Activated effector memory CD4-positive, alpha-beta T cell treated with anti-CD3 and anti-CD28 coated beads, Interleukin-2, amount 50 U/mL, for 16 hours (primary cell): ENCODE measurements at places on chromosomes 6 and 20.

DNA sequence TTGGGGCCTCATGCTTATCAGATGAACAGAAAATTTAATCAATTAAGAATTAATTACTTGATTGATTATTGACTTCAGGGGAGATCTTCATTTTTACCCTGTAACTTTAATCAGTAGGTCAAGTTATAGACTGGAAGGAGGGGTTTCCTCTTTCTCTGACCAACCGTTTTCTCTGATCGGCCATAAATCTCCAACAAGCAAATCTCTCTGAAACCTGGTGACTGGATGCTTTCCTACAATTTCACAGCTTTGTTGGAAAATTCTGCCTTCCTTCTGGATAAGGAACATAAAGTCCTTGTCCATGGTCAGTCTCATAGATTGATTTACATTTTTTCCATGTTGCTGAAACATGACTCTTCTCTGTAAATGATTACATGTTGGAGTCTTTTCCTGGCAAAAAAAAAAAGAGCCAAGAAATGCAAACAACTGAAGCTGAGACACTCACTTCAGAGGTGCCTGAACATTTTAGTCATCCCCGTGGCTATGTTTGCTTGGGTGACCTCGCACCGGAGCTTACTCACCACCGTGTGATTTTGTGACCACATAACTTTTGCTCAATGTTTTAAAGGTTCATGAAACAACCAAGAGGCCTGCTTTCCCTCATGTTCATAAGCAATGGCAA, 31.0 kb downstream of the IRF4 start:
- DNase-seq: peak; percentile 83

GRCh38 chr6:16740097-16740496, 21.2 kb downstream of the ATXN1 start:
- DNase-seq: no peak

- DNase-seq: peak; percentile 43
These were observed 77.2 kb downstream of the SSR1 start for GRCh38 chr6:7235712-7236305.

DNA sequence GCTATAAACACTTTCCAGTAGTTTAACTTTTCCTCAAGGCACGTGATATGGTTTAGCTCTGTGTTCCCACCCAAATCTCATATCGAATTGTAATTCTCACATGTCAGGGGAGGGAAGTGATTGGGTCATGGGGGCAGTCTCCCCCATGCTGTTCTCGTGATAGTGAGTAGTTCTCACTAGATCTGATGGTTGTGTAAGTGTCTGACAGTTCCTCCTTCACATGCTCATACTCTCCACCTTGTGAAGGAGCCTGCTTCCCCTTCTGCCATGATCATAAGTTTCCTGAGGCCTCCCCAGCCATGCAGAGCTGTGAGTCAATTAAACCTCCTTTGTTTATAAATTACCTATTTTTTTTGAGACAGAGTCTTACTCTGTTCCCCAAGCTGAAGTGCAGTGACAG, 127.9 kb downstream of the DTNBP1 start:
- no peak for DNase-seq

DNA sequence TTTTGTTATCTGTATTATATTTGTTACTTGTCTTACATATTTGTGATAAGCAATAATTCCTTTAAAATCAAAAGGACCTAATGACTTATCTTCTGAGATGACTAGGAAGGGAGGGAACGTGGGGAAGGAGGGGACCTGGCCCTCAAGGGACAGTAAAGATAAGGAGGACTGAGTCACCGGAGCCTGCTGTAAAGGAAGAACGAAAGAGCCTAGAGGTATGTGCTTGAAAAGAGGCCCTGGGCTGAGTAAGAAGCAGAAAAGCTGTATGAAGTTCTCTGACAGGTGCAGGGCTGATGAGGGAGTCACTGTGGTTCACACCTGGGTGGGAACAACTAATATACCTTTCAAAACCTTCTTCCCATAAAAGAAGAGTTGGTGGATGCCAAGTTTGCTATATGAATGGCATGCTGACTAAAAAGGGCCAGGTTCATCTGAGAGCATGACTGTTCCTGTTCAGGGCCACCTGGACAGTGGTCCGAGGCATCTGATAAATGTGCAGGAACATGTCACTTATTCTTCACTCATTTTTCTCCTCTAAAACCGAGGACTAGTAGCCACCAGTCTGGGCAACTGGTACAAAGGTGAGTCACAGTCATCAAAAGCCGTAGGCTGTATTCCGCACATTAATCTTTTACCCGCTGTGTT, 111.3 kb downstream of the TNFAIP3 start:
- DNase-seq: no peak

GRCh38 chr20:6769903-6770785, 2.7 kb downstream of the BMP2 start:
- no peak for DNase-seq

DNA sequence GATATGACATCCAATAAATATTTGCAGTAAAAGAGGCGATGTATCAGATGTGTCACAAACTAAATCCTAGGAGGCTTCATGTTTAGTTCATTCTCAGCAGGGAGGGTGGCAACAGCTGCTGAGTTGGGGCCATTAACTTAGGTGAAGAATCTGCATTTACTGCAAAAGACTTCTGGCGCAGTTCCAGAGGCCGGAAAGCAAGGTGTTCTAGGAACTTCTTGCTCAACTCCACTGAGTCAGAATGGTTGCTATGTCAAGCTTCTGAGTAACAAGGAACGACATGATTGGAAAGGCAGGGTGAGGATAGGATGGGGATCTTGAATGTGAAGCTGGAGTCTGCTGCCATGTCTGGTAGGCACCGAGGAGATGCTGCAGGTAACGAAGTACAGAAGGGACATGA, 11.7 kb downstream of the ADNP start:
- no peak for DNase-seq

DNA sequence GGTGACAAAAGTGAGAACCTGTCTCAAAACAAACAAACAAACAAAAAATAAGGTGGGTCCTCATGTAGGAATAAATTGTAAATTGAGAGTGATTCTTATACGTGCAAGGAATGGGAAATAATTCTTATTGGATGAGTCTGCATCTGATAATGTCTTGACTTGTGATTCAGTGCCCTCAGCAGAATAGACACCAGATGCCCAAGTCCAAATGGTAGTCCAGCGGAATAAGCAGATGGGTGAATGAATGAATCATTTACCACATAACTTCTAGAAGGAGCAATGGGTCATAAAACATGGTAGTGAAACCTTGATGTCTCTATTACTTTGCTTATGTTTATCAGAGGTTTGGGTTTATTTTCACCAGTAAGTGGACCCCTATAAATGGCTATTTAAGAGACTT, 747.7 kb downstream of the PHF3 start:
- DNase-seq: no peak

- no peak for DNase-seq
These were observed 262.3 kb downstream of the CDH4 start for GRCh38 chr20:61514396-61514795.

DNA sequence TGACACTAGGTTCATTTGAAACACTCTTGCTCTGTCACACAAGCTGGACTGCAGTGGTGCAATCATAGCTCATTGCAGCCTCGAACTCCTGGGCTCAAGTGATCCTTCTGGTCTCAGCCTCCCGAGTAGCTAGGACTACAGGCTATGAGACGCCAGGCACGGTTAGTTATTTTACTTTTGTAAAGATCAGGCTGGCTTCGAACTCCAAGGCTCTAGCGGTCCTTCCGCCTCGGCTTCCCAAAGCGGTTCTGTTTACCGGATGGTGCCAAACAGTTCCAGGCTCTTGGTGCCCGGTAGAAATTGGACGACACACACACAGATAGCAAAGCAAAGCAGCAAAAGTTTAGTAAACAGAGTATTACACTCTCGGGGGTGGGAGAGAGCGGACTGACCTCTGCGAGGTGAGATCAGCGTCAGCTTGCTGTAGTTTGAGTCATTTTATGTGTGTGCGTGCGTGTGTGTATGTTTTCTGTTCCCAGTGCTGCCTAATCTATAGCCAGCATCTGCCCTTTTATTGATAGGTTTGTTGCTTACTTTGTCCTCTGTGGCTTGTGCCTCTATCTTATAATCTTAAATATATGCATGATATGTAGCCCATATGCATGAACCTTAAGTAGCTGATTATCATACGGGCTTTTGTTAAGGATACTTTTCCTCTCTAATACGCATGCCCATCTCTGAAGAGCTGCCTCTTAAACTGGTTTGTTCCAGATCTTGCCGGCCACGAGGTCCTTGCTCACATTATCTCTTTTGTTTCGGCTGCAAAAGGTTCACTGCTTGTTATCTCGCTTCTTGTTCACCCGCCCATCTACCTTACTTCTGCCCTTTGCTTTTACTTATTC, 75.2 kb downstream of the OR2B2 start:
- peak; percentile 82 for DNase-seq

- DNase-seq: no peak
These were observed 184.2 kb upstream of the RALGAPA2 start for GRCh38 chr20:20896606-20897005.

DNA sequence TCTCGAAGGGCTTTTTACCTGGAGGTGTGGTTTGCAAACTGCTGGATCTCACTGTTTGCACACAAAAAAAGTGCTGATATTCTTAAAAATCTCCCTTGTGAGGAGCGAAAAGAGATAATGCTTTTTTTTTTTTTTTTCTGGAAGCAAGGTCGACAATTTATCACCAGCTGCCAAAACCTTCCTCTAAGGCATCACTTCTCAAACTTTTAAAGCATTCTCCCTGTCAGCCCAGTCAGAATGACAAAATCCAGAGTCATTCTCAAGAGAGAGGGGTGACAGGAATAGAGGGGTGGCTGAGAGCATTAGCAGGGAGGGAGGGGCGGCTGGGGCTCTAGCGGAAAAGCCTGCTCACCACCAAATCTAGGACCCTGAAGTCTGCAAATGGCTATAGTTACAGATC, 137.2 kb upstream of the ARMC2 start:
- no peak for DNase-seq

- DNase-seq: no peak
These were observed 62.4 kb downstream of the YTHDF1 start for GRCh38 chr20:63153254-63154221.

GRCh38 chr6:20434766-20435165, 33.1 kb downstream of the E2F3 start:
- no peak for DNase-seq

DNA sequence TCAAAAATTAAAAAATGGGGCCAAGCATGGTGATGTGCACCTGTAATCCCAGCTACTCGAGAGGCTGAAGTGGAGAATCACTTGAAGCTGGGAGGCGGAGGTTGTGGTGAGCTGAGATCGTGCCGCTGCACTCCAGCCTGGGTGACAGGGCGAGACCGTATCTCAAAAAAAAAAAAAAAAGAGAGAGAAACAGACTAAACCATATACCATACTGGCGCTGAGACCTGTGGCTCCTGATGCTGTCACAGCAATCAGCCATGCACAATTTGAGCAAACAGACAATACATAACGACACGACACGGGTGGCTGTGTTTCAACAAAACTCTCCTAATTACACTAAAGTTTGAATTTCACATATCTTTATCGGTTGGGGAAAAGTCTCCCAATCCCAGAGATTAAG, 14.9 kb upstream of the CBFA2T2 start:
- no peak for DNase-seq

DNA sequence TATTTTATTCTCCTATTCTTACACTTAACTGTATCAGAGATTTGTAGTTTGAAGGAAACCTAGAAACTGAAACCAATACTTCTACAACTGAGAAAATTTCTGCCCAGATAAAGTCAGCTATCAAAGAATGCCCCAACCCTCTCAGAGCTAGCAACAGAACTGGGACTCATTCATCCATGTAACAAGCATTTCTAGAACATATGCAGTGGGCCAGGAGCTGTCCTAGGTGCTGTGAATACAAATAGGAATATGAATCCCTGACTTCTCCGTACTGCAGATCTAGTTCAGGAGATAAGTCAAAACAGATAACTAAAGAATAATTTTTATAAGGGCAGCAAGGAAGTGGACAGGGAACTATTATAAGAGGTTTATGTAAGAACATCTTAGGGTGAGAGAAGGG, 654.1 kb upstream of the NOX3 start:
- no peak for DNase-seq

- DNase-seq: no peak
These were observed 950 bp downstream of the PEDS1 start for GRCh38 chr20:50152394-50153152.

DNA sequence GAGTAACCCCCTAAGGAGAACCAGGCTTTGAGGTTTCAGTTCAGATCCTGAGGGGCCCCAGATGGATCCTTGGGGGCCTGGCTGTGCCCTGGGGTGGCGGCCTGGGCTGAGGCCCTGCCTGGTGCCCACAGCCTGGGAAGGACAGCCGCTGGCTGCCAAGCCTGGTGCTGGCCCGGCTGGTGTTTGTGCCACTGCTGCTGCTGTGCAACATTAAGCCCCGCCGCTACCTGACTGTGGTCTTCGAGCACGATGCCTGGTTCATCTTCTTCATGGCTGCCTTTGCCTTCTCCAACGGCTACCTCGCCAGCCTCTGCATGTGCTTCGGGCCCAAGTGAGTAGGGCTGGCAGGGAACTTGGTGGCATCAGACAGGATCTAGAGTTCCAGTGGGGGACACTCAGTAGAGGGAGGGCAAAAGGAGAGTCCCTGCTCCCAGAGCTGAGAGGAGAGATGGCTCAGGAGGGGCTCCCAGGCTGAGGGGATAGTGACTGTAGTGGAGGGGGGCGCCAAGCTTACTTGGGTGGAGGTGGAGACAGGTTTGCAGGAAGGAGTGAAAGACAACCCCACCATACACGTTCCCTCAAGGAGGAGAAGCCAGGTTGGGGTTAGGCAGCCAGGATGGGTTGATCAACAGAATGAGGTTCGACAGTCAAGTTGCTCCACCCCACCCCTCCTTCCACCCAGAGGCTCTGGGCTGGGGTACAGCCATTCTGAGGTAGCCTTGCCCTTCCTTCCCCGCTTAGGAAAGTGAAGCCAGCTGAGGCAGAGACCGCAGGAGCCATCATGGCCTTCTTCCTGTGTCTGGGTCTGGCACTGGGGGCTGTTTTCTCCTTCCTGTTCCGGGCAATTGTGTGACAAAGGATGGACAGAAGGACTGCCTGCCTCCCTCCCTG, 9.5 kb downstream of the SLC29A1 start:
- DNase-seq: no peak

- DNase-seq: peak; percentile 39
These were observed 79.0 kb downstream of the TRERF1 start for GRCh38 chr6:42372699-42373098.

GRCh38 chr6:115854866-115855665, 205.6 kb downstream of the FRK start:
- DNase-seq: no peak

DNA sequence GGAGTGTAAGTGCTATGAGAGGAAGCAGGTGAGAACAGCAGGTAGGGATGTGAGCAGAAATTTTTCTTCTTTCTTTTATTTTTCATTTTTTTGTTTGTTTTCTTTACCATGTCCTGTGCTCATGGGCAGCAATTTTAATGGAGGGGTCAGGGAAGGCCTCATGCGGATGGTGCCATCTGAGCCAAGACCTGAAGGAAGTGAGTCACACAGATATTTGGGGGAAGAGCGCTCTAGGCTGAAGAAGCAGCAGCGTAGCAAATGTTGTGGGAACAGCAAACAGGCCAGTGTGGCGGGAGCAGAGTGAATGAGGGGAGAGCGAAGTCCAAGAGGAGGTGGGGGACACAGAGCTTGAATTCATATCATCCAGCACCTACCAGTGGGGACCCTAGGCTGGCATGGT, 12.7 kb downstream of the SPDEF start:
- DNase-seq: no peak

- no peak for DNase-seq
These were observed 22.0 kb upstream of the PREX1 start for GRCh38 chr20:48849779-48850178.

GRCh38 chr6:43396408-43397149, 27.1 kb upstream of the ZNF318 start:
- no peak for DNase-seq
